ENCODE measurements at places on chromosomes 5 and 9. TPM values are rescaled to one million over a fixed set of nuclear protein-coding genes. Genes with fewer than 3 reads are reported as not detected.
A peak's percentile ranks its signal among the peaks of the same experiment; 100 is the strongest.

- DNase-seq, result no peak
Observed at GRCh38 chr9:28121366-28121765, 548.1 kb upstream of the C9orf72 start.

DNA sequence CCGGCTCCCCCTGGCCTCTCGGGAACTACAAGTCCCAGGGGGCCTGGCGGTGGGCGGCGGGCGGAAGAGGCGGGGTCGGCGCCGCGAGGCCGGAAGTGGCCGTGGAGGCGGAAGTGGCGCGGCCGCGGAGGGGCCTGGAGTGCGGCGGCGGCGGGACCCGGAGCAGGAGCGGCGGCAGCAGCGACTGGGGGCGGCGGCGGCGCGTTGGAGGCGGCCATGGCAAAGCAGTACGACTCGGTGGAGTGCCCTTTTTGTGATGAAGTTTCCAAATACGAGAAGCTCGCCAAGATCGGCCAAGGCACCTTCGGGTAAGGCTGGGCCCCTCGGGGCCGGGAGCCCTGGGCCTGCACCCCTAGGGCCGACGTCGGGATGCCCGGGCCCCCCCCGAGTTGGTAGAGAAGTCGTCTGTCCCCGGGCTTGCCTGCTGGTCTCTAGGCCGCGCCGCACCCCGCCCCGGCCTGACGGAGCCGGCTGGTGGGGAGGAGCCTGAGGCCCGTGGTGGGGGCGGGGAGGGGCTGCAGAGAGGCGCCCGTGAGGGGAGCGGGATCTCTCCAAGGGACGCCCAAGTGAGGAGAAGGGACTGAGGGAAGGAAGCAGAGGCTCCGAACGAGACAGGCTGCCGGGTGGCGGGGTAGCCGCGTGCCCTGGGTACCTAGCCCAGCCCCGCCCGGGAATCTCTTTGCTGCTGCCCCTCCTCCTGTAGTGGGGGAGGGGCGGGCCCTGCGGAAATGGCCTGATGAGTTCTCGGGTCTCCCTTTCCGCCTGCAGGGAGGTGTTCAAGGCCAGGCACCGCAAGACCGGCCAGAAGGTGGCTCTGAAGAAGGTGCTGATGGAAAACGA, at the start of gene CDK9:
Gene CDK9, plus strand, starts transcription at position 102 of the 840 bp plus-strand sequence. Its CDS starts 115 bp downstream, at position 217.
- peak; percentile 96 for DNase-seq

- DNase-seq, result no peak
Observed at GRCh38 chr5:129306725-129307124, 153.4 kb upstream of the ADAMTS19 start.

DNA sequence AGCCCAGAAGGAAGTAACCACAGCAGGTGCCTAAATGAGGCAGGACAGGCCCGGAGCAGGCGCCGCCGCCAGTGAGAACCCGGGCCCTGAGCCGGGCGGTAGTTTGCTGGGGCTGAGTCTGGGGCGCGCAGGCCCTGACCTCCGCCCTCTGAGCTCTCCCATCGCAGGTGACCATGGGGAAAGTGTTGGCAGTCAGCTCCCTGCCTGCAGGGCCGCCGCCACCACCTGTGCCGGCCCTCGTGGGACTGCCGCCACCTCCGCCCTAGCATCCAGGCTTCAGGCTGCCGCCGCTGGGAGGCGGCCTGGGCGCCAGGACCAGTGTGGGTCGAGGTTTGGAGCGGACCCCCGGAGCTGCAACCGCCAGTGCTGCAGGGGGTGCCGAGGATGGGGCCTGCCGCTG, 61.1 kb downstream of the TARS1 start:
- DNase-seq, result no peak

- peak; percentile 36 for DNase-seq
Observed at GRCh38 chr5:80094236-80094738, 59.1 kb downstream of the THBS4 start.

GRCh38 chr5:72293495-72294055, 26.5 kb downstream of the MRPS27 start:
- no peak for DNase-seq

DNA sequence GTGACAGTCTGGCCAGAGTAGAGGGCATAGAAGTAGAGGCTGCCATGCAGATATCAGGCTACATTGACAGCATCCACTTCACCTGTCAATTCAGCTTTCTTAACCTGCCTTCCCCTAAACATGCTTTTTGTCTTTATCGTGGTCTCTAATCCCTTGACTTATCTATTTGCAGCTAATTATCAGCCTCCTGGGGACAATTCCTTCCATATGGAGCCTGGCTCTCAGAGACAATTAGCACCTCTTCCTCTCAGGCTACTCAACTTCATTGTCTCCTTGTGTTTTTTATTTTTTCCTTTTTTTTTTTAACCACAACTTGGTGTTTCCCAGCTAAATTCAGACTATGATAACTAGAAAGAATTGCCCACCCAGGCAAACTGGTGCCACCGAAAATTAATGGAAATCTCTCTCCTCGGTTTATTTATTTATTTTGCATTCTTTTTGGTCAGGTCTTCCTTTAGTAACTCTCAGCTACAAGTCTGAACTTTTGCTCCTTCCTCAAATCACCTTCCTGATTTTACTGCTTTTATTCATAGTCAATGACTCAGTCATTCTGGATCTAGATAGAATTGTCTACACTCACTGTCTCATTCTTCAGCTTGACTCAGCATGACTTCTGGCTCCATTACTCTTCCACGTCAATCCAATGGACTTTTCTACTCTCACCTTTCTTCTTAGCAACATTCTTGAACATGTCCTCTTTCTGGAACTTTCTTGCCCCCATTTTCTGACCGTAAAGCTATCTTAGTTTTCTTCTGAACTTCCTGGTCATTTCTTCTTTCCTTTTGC, 63.0 kb upstream of the BASP1 start:
- no peak for DNase-seq

DNA sequence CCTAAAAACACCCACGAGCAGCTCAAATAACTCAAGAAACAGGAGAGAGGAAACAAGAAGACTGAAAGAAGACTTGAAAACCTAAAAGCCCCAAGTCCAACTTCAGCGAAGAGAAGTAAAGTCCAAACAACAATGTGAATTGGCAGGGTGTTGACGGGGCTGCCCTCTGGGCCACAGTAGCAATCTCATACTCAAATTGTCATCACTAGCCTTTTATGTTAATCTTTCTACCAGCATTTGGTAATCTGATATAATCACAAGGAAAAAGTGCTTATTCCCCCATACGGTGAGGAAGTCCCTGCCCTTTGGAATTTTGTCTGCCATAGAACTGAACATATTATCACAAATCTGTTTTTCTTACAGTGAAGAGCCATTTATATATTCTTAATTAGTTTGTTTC, 51.5 kb upstream of the IFNE start:
- no peak for DNase-seq

- DNase-seq, result peak; percentile 81
Observed at GRCh38 chr5:140321796-140322195, 18.9 kb upstream of the PFDN1 start.

- no peak for DNase-seq
Observed at GRCh38 chr5:95649274-95649673, 2.7 kb downstream of the RFESD start.

DNA sequence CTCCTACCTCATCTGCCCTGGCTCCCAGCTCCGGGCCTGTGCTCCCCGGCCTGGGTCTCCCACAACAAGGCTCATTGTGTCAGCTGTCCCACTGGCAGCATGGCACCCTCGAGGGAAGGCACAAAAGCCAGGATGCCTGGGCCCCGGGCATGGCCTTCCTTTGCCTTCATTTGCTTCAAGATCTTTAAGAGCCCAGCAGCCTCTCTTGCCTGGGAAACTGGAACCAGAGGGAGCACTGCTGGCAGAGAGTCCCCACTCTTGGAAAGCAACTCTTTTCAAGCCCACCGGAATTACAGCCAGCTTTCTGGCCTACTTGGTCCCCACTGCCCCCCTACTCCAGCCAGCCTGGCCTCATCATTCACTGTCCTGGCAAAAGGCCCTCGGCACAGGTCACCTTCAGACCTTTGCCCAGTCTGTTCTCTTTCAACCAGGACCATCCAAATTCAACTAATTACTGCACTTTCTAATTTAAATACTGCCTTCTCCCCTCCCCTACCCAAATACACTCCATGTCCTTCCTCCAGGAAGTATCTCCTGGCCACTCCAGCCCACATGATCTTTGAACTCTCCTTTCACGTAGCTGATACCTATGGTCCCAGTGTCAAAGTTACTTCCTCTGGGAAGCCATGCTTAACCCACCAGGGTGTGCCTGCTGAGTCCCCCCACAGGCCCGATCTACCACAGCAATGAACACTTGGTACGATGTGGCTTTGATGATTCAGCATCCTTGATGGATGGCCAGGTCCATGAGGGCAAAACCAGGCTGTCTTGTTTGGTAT, 8.9 kb downstream of the ZER1 start:
- DNase-seq, result no peak

DNA sequence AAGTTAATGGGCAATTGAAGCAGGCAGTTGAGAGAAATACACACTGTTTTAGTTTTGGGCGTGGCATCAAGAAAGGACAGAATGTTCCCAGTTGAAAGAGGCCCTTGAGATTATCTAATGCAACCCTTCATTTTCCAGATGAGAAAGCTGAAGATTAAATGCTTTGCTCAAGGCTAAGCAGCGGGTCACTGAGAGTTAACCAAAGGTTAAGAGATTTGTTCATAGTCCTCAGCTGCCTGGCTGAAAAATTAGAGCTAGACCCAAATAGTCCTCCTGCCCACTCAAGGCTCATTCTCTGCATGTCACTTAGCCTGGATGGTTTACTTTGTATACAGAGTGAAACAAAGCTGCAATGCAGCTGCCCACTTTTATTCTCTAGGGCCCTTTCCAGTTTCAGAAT, 46.7 kb upstream of the MAMDC2 start:
- peak; percentile 48 for DNase-seq

DNA sequence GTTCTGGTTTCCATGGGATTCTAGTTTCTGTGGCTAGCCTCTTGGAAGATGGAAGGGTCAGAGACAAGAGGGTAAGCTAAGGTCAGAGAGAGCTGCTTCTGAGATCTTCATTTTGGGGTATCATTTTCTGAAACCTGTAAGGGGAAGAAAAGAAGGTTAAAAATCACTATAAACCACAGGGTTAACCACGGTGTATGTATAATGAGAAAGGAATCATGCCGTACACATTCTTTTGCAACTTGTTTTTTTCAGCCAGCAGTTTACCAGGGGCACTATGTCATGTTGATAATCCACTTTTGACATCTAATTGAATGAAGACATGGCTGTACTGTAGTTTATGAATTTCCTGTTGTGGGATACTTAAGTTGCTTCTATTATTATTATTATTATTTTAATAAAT, 164.4 kb downstream of the FOCAD start:
- DNase-seq, result no peak

DNA sequence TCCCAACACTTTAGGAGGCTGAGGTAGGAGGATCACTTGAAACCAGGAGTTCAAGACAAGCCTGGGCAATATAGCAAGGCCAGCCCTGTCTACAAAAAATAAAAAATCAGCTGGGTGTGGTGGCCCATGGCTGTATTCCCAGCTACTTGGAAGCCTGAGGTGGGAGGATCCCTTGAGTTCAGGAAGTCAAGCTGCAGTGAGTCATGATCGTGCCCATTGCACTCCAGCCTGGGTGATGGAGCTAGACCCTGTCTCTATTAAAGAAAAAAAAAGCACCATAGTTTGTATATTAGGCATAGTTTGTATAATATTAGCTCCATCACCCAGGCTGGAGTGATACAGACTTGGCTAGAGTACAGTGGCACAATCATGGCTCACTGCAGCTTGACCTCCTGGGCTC, 9.6 kb upstream of the NME5 start:
- peak; percentile 22 for DNase-seq

DNA sequence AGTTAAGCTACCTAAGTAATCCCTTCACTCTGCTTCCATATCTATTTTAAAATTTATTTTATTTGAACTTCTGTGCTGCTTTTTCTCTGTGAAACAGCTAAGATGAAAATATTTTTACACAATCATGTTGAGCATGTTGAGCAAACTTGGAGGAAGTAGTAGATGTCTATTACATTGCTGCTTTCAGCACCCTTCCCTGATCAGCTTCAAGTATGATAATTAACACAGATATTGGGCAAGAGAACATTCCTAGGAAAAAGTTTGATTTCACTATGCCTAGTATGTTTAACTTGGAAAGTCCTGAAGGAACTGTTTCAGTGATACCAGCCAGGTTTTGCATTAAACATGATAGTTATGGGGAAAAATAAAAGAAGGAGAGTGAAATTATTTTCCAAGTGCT, 283.6 kb downstream of the ELAVL2 start:
- no peak for DNase-seq

GRCh38 chr5:9428272-9428671, 117.6 kb downstream of the SEMA5A start:
- no peak for DNase-seq

DNA sequence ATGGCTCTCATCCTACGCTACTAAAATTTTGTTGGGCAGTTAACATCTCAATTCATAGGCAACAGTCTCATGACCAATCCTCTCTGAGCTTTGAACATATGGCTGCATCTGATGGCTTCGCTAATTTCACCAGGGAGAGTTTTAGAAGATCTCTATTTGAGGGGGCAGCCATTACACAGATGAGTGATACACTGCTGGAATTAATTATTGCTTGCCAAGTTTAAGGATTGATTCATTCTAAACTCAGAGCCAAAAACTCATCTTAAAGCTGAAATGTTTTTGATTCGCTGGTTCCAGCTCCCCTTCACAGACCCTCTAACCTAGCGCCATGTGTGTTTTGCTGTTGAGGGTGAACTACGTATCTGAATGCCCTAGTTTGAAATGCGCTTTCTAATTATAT, 519.9 kb upstream of the WWC1 start:
- DNase-seq, result no peak

DNA sequence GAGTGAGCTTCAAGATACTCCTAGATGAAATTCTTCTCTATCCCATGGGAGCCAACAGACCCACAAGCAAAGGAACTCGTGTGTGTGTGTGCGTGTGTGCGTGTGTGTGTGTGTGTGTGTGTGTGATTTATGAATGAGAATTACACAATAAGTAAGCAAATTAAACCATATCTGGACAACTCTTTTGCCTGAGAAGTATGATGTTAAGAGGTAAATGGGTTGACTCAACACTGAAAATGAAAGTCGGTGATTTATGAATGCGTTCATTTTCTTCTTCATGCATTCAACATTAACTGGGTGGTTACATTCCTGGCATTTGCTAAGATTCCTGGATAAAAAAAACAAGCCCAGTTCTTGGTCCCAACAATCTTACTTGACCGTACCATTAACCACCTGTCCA, 171.3 kb upstream of the ZNF462 start:
- no peak for DNase-seq

- no peak for DNase-seq
Observed at GRCh38 chr9:92970467-92970923, 23.2 kb downstream of the FGD3 start.

DNA sequence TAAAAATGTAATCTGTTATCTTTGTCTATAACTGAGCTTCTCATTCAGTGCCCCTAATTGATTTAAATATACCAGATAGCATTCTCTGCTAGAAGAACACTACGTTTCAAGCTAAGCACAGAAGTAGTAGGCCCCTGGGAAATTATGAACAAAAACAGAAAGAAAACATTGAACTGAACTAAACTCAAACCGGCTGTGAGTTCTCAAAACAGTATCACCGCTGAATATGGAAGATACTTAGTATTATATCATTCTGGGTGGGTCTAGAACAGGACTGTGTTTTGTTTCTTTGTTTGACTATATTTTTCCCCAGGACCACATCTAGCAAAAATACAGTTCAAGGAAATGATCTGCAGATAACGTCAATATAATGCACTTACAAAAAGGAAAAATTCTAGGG, 95.1 kb upstream of the HMHB1 start:
- peak; percentile 94 for DNase-seq

- DNase-seq, result peak; percentile 93
Observed at GRCh38 chr9:88991066-88992034, at the start of gene S1PR3. Gene S1PR3 (plus strand): TSS chr9:88991468. CDS start chr9:89001201, 9,733 bp downstream.

REEP2 gene
- 8.1 TPM for total RNA-seq

SOWAHA gene
- 0.04 TPM for total RNA-seq

SPATA31D4 gene
- not detected for total RNA-seq

ADGRD2 gene
- not detected for total RNA-seq

BAAT gene
- total RNA-seq, result 0.66 TPM

ORM1 gene
- total RNA-seq, result 0.49 TPM

SLC25A2 gene
- 0.22 TPM for total RNA-seq

MED27 gene
- total RNA-seq, result 13.3 TPM
